ENCODE measurements at places on chromosomes 7 and 10. TPM values are rescaled to one million over a fixed set of nuclear protein-coding genes. Genes with fewer than 3 reads are reported as not detected.

NAT16 gene
- not detected for total RNA-seq

GDI2 gene
- total RNA-seq, result 375 TPM

RELN gene
- total RNA-seq, result 0.65 TPM

PRTFDC1 gene
- total RNA-seq, result 18.6 TPM

CISD1 gene
- total RNA-seq, result 16.8 TPM
